T-cell (primary cell): ENCODE measurements at places on chromosomes 4 and X. TPM values are rescaled to one million over a fixed set of nuclear protein-coding genes. Genes with fewer than 3 reads are reported as not detected.

- DNase-seq, result no peak
These were observed 56.1 kb downstream of the PLS3 start for GRCh38 chrX:115616943-115617563.

GRCh38 chrX:132127743-132128142 lies at the start of gene FRMD7:
Gene FRMD7 (minus strand): TSS chrX:132128020. CDS start chrX:132127844, 176 bp downstream.
- DNase-seq, result no peak

DNA sequence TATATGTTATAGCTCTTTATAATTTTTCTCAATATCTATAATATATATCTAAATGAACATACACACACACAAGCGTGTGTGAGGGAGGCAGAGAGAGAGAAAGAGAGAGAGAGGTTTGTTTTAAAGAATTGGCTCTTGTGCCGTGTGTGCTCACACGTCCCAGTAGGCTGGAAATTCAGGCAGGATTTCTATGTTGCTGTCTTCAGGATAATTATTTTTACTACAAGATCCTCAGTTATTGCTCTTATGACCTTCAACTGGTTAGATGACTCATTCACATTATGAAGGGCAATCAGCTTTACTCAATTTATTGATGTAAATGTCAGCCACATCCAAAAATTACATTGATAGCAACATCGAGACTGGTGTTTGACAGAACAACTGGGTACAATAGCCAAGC lies 1520.7 kb upstream of the PCDH7 start:
- DNase-seq, result no peak

DNA sequence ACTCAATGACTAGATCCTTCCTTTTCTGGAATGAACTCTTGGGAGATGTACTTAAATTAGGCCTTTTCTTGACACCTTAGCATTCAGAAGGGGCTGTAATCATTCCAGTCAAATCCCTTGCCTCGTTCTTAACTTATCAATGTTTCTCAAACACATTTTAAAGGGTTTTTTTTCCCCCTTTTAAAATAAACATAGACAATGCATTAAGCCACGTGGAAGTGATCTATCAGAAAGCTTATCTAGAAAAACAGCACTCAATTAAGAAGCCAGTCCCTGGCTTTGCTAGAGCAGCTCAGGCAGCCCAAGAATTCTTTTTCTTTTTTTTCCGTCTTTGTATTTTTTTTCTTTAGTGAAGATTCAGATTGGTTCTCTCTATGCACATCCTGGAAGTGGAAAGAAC lies 118.2 kb downstream of the PCDH7 start:
- no peak for DNase-seq

- no peak for DNase-seq
These were observed 121.7 kb upstream of the CXXC4 start for GRCh38 chr4:104616401-104616820.

DNA sequence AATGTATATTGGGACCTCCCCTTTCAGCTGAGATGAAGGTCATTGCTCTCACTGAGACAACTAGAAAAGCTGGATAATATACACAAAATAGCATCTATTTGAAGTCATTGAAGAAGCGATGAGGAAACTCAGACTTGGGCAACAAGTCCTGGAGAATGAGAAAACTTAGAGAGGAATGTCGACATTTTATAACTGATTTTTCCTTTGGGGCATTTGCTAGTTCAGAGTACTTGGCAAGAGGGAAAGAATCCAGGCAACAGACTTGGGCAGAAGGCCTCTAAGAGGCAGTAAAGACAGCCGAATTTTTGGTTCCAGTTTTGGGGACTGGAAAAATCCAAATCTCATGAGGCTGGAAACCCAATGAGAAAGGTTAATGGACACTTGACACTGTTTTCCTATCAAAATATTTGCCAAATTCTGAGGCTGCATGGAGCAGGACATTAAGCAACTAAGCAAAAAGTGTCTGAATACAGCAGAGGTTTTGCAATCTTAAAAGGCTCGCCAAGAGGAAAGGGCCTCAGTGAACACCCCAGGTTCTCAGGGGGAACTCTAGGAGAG lies 21.0 kb upstream of the ANXA5 start:
- no peak for DNase-seq

- DNase-seq, result no peak
These were observed 24.7 kb downstream of the SEC24D start for GRCh38 chr4:118810991-118811764.

GRCh38 chr4:138831948-138832347 lies 183.6 kb upstream of the NOCT start:
- no peak for DNase-seq

- no peak for DNase-seq
These were observed 53.9 kb downstream of the ENPP6 start for GRCh38 chr4:184163813-184164212.

DNA sequence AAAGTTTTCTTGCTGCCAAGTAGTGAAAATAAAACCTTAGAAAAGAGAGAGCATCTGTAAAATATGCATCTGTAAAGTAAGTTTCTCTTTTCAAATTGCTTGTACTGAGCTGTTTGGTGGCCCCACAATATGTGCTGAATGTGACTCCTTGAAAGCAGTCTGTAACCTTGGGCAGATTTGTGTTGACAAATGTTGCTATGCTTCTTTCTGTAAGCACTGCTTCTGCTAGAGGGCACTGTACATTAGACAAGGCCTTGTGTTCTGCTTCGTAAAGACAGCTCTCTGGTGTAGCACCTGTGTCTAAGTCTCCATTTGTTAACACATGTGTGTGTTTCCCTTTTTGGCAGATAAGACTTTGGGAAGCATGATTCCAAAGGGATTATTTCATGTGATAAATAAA lies 56.6 kb upstream of the NRK start:
- no peak for DNase-seq

- DNase-seq, result no peak
These were observed 57.1 kb upstream of the NKX1-1 start for GRCh38 chr4:1463088-1463926.

DNA sequence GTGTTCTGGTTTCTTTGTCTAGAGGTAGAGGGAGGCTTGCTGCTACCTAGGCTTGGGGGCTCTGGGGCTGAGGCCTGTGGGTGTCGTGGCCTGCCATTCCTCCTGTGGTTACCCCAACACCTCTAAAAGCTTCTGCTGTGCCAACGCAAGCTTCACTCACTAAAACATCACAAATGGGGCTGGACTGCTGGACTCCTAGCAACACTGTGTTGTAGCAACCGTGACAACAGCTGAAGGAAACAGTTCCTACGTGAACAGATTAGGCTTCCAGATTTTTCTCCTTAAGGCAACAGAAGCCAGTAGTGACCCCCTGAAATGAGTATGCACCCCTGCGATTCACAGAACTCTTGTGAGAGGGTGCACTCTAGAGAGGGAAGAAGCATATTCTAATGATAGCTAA lies 138.3 kb upstream of the TEX13D start:
- no peak for DNase-seq

DNA sequence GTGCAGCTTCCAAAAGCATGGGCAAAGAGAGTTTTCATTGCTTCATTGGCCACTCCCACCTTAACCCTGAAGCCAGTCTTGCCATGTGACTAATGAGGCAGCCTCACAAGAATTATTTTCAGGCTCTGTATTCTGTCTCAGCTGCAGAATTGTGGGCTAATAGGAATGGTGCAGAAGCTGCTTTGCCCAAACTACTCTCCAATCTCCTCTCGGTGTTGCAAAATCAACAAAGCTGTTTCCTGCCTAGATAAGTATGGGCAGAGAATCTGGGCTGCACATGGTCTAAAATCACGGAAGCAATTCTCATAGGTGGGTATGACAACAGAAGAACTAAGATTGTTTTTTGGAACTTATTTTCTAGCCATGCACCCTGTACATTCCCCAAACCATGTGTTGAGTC lies 31.4 kb downstream of the PPP1R2C start:
- no peak for DNase-seq

DNA sequence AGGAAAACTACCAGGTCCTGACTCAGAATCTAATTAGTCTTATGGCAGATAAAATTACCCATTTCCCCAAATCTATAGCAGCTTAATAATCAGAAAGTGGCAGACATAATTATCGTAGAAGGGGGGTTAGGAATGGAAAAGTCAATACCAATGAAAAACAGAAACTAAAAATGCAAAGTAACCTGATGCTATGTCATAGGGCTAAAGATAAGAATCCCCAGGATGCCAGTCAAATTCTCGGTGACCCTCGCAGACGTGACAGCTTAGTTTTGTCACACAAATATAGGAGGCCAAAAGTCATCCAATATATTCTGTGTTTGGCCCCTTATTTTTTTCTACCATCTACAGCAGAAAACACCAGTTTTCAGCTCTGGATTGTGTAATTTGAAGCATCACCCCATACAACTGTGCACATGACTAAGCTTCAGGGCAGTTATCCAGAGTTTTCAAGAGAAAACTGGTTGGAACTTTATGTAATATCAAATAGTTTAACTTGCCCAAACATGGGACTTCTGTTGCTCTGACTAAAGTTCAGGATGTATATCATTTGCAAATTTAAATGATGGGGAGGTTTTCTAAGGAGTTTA lies 30.9 kb downstream of the RASSF6 start:
- no peak for DNase-seq

DNA sequence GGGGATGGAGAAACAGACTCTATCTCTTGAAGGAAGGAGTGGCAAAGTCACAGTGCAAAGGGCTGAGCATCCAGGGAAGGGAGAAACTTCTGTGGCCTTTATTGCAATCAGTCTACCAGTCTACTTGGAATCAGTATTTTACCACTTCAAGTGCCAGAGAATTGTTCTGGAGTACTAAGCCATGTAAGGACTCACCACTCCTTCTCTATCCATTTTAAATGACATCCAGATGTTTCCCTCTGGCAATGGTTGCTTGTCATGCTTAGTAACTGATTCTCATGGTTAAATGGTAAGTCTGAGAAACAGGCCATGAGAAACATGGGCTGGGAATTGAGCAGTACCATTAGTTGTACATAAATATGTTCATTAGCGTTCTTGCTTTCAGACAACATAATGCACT lies 21.1 kb upstream of the SMIM10 start:
- DNase-seq, result no peak

ZFP92 gene
- total RNA-seq, result 1.4 TPM

PABPC1L2B gene
- not detected for total RNA-seq

PRDM8 gene
- 10.5 TPM for total RNA-seq

GABRA4 gene
- total RNA-seq, result not detected

SPON2 gene
- 24.3 TPM for total RNA-seq
